BE2C (cell line): ENCODE measurements at places on chromosomes 2 and 18.

GRCh38 chr2:208072250-208072892 is 47.0 kb upstream of the PLEKHM3 start:
- DNase-seq = peak; percentile 73

GRCh38 chr2:233412405-233412804 is 58.1 kb downstream of the DGKD start:
- DNase-seq = no peak

DNA sequence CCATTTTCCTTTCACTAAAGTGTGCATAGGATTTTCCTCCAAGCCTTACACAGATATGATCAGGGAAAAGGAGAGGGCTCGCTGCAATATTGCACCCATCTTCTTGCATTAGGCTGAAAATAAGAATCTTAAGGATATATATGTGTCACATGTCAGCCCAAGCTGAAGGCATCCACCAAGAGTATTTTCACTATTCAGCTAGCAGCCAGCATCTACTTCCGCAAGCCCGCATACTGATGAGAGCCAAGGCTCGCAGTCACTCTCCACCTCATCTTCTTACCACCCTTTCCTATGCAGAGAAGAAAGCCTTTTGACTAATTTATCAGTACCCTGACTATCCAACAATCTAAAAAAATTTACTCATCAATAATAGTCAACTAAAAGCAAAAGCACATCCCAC is 6.1 kb downstream of the TMEM163 start:
- no peak for DNase-seq

GRCh38 chr2:119469131-119469530 is 37.5 kb downstream of the TMEM37 start:
- DNase-seq = no peak

- DNase-seq = no peak
Measured at GRCh38 chr2:177599139-177599688, 206.6 kb downstream of the AGPS start.

DNA sequence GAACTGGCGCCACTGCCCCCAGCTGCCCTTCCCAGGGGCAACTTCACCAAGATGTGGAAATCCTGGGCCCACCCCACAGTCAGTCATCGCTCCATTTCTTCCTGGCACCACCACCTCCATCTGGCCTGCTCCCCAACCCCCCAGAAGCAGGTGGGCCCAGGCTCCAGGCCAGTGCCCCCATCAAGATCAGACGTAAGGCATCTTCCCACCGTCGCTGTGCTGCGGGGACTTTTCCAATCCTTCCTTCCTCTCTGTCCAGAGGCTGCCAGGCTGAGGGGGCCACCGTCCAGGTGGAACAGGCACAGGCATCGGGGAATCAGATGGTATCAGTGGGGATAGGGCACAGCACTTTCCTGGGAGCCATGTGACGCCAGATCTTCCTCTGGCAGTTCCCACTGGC is 8.1 kb downstream of the PRLH start:
- no peak for DNase-seq

- DNase-seq = peak; percentile 33
Measured at GRCh38 chr18:36309436-36310391, 12.2 kb downstream of the FHOD3 start.

DNA sequence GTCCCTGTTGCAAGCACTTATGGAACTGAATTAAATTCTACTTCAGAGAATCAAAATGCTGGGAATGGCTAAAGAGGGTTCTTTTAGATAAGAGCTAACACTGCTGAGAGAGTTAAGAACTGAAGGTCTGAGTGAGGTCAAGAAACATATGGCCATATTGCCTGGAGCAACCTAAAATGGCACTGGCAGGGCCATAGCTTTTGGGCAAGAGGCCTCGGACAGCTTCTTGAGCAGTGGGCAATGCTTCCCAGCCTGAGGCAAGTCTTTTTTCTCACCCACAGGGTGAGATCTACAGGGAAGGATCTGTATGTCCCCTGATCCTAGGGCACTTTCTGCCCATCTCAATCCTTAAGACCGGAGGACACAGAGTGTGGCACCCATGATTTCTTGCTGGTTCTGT is 244.6 kb upstream of the NT5C1B start:
- no peak for DNase-seq

DNA sequence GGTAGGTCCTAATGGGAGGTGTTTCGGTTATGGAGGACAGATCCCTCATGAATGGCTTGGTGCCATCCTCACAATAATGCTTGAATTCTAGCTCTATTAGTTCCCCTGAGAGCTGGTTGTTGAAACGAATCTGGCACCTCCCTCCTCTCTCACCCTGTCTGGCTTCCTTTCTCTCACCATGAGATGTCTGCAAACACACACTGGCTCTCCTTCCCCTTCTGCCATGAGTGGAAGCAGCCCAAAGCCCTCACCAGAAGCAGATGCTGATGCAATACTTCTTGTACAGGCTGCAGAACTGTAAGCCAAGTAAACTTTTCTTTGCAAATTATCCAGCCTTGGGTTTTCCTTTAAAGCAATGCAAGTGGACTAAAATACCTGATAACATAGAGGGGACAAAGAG is 86.6 kb downstream of the RND3 start:
- DNase-seq = no peak

DNA sequence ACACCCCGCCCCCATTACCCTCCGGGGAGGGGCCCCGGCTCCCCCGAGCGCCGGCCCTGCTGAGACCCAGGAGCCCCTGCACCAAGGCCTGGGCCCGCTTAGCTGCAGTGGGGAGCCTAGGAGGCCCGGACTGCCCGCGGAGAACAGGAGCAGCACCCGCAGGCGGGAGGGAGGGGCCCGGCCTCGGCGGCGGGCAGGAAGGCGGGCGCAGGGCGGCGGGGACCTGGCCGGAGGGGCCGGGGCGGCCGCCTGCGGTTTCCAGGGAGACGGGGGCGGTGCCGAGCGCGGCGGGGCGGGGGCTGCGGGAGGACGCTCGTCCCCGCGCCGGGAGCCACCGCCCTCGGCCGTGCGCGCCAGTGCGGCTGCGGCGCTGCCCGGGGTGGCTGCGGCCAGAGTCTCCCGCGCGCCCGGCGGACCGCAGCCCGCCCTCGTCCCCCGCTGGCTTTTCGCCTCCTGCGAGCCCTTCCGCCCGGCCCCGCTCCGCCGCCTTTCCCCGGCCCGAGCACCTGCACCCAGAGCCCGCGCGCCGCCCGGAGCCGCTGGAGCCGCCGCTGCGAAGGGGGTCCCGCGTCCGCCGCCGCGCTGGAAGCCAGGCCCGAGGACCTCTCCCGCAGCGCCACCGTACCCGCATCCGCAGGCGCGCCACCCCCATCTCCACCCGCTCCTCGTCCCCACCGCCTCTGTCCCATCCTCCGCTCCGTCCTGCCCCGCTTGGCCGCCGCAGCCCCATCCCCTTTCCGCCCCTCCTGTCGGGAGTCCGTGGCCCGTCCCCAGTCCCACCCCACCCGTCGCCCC is 17.2 kb downstream of the GPC1 start:
- peak; percentile 87 for DNase-seq

DNA sequence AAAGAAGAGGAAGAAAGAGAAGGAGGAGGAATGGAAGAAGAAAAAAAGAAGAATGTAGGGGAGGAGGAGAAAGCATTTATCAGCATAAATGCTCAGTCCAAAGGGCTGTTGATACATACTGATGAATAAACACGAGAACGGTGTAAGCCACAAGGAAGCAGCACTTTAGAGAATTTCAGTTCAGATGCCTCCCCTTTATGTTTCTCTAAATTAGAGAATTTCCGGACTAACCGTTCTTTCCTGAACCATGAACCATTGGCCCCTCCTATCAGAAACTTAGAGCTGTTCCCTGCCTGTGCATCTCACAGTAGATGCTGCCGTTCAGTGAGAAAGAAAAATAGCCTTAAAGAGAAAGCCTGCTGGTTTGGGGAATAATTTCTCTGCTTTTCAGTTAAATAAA is 49.2 kb upstream of the TUBA3D start:
- no peak for DNase-seq

DNA sequence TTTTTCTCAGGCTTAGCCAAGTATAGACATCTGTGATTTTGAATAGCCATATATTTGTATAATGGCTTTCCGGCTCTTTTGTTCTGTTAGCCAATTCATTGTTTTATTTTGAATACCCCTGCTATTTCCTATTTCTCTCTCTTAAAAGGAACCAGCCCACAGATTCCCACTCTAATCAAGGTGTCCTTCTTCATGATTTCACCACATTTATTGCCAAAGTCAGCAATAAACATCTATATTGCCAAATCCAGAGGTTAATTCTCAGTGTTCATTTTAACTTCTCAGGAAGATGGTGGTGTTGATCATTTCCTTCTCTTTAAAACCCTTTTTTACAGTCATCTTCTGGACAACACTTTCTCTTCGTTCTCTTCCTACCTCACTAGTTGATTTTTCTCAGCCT is 13.1 kb upstream of the ITPRID2 start:
- no peak for DNase-seq

- no peak for DNase-seq
Measured at GRCh38 chr18:50788284-50788683, 31.5 kb downstream of the MRO start.

- DNase-seq = no peak
Measured at GRCh38 chr2:239805414-239805813, 219.7 kb downstream of the NDUFA10 start.

- no peak for DNase-seq
Measured at GRCh38 chr18:74284980-74285355, 6.8 kb downstream of the CYB5A start.

DNA sequence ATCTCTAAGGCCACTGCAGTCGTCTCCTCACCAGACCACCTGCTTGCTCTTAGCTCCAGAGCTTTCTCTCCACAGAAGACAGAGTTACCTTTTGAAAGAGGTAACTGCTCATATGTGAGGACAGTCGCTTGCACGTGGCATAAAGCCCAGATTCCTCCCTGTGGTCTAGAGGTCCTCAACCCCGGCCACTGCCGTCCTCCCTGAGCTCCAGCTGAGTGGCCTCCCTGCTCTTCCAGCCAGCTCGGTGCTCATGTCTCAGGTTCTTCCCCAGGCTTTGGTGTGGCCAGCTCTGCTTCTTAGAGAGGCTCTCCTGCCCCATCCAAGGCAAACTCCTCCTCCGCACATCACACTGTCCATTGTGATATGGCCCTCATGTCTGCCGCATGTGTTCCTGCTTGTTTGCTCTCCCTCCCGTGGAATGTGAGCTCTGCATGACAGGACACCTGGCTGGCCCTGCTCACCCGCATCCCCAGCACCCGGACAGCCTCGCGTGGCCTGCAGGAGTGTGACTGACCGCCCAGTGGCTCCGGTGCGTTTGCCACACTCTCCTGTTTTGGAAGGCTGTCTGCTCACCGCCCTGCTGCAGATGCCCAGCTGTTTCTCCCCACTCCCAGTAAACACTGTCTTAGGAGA is 91.5 kb upstream of the LDLRAD4 start:
- no peak for DNase-seq

- DNase-seq = peak; percentile 55
Measured at GRCh38 chr2:12507295-12507694, 209.4 kb upstream of the TRIB2 start.

DNA sequence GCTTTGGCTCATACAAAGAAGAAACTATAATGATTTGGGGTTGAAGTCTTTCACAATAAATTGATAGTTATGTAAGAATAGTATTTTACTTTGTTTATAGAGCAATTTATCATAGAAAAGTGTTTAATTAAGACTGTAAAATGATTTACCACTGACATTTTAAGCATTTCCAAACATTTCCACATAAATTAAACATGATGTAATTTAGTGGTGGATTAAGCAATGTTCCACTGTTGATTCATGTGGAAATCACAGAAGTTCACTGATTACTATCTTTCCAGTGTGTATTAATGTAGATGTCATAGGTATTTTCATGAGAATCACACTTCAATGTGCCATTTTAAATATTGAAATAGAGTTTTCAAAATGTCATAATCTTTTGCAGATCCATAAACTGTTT is 40.1 kb upstream of the GRB14 start:
- no peak for DNase-seq

DNA sequence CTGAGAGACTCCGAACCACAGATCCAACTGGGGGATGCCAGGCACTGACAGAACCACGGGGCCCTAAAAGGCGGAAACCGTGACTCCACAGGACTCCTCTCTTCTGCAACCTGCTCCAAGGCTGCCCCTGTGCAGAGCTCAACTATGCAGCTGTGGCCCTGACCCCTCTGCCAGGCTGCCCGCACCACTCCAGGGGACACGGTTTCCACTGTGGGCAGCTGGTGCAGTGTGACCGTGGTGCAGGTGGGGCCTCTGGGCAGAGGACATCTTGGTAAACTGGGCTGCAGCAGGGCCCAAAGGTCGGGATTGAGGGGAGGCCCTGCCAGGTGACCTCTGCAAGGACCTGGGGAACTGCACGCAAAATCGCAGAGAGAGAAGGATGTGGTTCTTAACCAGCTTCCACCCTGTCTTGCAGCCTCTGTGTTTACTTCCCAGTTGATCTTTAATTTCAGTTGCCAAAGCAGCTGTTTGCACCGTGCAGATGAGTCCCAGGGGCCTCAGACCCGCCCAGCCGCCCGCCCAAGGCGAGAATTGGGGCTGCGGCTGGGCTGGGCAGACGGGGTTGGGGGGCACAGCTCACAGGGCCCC is 104.6 kb upstream of the CTDP1 start:
- no peak for DNase-seq

- peak; percentile 38 for DNase-seq
Measured at GRCh38 chr2:44498551-44498950, 136.8 kb downstream of the CAMKMT start.

DNA sequence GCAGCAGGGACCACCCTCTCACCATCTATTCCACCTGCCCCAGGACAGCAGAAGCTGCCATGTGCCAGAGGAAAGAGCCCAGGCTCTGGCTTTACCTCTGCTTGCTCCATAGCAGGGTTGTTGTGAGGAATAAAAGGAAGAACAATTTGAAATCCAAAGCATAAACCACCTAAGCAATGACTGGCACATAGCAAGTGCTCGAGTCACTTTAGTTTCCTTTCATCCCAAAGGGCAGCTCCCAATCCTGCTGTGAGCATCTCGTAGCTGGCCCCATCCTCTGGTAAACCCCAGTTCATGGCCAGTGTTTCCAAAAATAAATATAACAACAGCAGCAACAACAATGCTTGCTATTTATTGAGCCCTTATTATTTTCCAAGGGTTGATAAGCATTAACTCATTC is 923.5 kb downstream of the EPHA4 start:
- DNase-seq = no peak

DNA sequence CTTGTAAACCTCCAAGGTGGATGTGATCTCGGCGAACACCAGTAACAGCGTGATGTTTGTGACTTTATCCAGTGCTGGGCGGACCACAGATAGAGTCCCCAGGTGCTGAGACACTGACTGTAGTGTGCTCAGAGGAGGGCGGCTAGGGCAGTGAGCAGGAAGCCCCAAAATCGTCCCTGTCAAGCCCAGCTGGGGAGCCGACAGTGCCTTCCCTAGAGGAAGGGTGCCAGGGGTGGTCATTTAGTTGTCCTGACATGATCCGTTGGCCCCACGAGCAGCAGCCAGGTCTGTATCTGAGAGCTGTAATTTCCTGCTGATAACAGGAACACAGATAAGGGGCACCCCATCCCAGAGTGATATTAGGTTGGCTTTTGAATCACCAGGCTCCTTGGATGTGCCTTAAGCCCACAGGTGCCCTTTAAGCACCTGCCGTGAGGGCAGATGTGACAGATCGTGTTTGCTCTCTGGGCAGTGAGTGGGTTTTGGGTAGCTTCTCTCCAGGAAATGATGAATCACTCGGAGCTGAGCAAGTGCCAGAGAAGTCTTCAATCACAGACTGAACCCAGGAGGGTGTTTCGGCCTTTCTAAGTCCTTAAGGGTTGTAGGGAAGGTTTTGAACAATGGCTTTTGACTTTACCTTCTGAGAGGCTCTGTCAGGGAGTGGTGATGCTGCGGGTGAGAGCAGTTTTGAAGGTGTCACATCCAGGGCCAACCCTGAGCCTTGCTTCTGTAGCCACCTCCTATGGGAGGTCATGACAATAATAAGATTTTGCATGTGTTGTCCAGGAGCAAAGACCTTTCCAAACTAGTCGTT is 7.7 kb downstream of the LPIN1 start:
- DNase-seq = peak; percentile 45

- DNase-seq = no peak
Measured at GRCh38 chr2:191180276-191180675, 29.5 kb upstream of the STAT4 start.
